Ovary (tissue), 10 donors: ENCODE measurements at places on chromosomes 2 and 18. TPM values are rescaled to one million over a fixed set of nuclear protein-coding genes. Genes with fewer than 3 reads are reported as not detected.

Gene POMC
- polyA plus RNA-seq = 5.0 TPM

Gene CTLA4
- polyA plus RNA-seq = 0.04 TPM

Gene DSG1
- not detected for polyA plus RNA-seq

Gene C2orf68
- polyA plus RNA-seq = 31.5 TPM

Gene NETO1
- not detected for polyA plus RNA-seq

Gene NFATC1
- 8.4 TPM for polyA plus RNA-seq

Gene VWC2L
- polyA plus RNA-seq = not detected

Gene PIEZO2
- polyA plus RNA-seq = 2.0 TPM

Gene POU3F3
- polyA plus RNA-seq = not detected

Gene PELI1
- polyA plus RNA-seq = 6.3 TPM

Gene MYO3B
- 0.04 TPM for polyA plus RNA-seq

Gene ZC3H8
- polyA plus RNA-seq = 14.5 TPM

Gene POTEJ
- not detected for polyA plus RNA-seq

Gene CDCA7
- polyA plus RNA-seq = 2.5 TPM

Gene LAMA1
- 10.8 TPM for polyA plus RNA-seq

Gene TET3
- polyA plus RNA-seq = 2.6 TPM

Gene CROCC2
- polyA plus RNA-seq = 0.18 TPM

Gene C2orf80
- not detected for polyA plus RNA-seq

Gene RHOB
- 200 TPM for polyA plus RNA-seq

Gene ALPI
- polyA plus RNA-seq = not detected

Gene IL1A
- polyA plus RNA-seq = not detected

Gene GKN1
- not detected for polyA plus RNA-seq

Gene TMEM17
- polyA plus RNA-seq = 3.0 TPM

Gene BCL11A
- 0.81 TPM for polyA plus RNA-seq

Gene IL1RL2
- polyA plus RNA-seq = 1.1 TPM

Gene ACMSD
- polyA plus RNA-seq = not detected

Gene SCG2
- polyA plus RNA-seq = 3.6 TPM

Gene ARHGEF4
- 12.8 TPM for polyA plus RNA-seq

Gene TFPI
- polyA plus RNA-seq = 31.5 TPM

Gene COLEC11
- polyA plus RNA-seq = 187 TPM

Gene ZC3H6
- polyA plus RNA-seq = 8.7 TPM

Gene ERBB4
- polyA plus RNA-seq = 0.08 TPM

Gene MARCHF4
- 0.10 TPM for polyA plus RNA-seq

Gene SLC8A1
- polyA plus RNA-seq = 17.5 TPM

Gene LHCGR
- polyA plus RNA-seq = 1.2 TPM

Gene REEP1
- polyA plus RNA-seq = 12.0 TPM

Gene CDH20
- 0.04 TPM for polyA plus RNA-seq

Gene TACR1
- 4.4 TPM for polyA plus RNA-seq

Gene EFHD1
- 154 TPM for polyA plus RNA-seq

Gene FIGN
- polyA plus RNA-seq = 5.9 TPM

Gene LRATD1
- polyA plus RNA-seq = 23.3 TPM

Gene RNU2-63P
- polyA plus RNA-seq = not detected

Gene RNF152
- 4.9 TPM for polyA plus RNA-seq

Gene FLACC1
- 0.30 TPM for polyA plus RNA-seq
